IMR-90 (cell line): ENCODE measurements at places on chromosomes 5 and 9.

- no peak for DNase-seq
Observed at GRCh38 chr5:147863454-147864158, 14.9 kb upstream of the SCGB3A2 start.

DNA sequence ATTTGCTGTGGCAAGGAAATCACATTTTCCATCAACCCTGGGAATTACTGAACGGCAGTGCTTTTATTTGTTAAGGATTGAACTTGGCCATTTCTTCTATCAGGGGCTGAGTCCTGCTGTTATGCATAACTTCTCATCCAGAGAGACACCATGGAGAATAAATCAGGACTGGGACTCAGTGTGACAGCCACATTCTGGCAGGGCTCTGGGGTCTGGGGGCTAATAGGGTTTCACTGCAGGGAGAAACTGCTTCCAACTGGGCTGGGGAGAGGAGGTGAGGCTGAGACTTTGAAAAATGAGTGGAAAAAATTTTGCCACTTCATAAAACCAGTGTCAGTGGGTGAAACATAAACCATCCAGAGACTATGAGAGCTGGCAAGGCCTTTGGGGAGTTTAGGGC lies 95.7 kb upstream of the ALDH1B1 start:
- DNase-seq = no peak

GRCh38 chr5:60332244-60333004 lies 367.5 kb downstream of the DEPDC1B start:
- DNase-seq = peak; percentile 37

- no peak for DNase-seq
Observed at GRCh38 chr5:88888848-88889188, 5.8 kb upstream of the MEF2C start.

GRCh38 chr9:16417161-16417560 lies 453.3 kb downstream of the BNC2 start:
- peak; percentile 96 for DNase-seq

- DNase-seq = no peak
Observed at GRCh38 chr5:96338091-96338490, 95.0 kb downstream of the PCSK1 start.

DNA sequence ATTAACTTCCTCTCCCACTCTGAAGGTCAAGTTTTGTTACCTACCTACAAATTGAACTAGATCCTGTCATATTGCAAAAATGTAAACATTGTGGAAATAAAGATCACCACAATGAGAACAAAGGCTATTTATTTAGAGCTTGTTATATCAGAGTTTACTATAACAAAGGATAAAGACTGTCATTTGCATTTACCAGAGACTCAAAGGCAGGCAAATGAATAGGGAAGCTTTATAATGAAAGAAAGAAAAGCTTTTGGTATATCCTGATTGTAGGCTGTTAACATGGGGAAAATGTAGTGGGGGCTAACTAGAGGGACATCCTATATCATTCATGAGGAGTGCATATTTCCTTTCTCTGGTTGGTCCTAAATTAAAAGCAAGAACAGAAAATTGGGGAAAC lies 403.5 kb upstream of the TYRP1 start:
- DNase-seq = no peak

DNA sequence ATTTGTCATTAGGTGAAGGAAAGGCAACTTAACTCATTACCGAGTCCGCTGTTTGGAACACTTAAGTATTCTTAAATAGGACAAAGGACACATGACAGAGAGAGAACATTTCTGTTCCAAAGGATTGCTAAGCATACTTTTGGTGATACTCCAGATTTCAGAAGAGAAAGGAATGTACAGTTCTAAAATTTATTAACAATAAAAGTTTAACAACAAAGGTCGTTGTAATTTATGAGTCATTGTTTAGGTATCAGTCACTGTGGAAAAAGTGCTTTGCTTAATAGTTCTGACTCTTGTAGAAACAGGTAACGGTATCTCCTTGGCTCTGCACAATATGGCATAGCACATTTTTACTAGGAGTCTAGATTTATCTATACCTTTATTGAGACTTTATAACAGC lies 36.3 kb upstream of the PAM start:
- no peak for DNase-seq

DNA sequence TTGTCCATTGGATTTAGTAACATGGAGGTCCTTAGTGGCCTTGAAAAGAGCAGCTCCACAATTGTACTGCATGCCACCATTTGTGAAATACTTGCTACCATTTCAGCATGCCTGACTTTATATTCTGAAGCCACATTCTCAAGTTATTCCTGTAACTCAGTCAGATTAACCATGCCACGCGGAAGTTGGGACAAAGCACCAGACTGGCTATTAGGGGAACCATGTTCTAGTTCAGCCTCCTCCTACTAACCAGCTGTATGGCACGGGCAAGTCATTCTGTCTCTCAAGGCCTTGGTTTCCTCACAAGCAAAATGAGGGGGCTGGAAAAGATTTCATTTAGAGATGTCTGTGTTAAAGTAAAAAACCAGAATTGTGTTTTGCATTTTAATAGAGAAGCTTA lies 418.0 kb downstream of the PLK2 start:
- no peak for DNase-seq

GRCh38 chr5:168916852-168917251 lies 337.7 kb upstream of the PANK3 start:
- DNase-seq = no peak

- DNase-seq = peak; percentile 98
Observed at GRCh38 chr5:140322751-140323731, 20.1 kb upstream of the PFDN1 start.

GRCh38 chr5:56814361-56814962 lies 887 bp upstream of the MAP3K1 start:
- no peak for DNase-seq

DNA sequence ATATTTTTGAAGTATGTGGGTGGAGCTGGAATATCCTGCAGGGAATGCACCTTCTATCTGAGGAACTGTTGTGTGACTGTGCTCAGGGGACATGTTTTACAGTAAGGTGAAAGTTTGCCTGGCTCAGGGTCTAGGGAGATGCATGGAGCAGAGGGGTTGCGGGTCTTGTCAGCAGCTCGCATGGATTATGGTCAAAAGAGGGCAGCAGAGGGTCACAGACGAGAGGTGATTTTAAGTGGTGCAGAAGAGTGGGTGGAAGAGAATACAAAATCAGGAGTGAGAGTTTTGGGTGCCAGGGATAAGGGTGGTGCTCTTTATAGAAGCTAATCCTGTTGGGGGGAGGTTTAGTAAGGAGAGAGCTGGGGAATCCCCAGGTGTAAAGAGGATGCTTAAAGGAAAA lies 53.5 kb upstream of the GRIN3A start:
- no peak for DNase-seq

DNA sequence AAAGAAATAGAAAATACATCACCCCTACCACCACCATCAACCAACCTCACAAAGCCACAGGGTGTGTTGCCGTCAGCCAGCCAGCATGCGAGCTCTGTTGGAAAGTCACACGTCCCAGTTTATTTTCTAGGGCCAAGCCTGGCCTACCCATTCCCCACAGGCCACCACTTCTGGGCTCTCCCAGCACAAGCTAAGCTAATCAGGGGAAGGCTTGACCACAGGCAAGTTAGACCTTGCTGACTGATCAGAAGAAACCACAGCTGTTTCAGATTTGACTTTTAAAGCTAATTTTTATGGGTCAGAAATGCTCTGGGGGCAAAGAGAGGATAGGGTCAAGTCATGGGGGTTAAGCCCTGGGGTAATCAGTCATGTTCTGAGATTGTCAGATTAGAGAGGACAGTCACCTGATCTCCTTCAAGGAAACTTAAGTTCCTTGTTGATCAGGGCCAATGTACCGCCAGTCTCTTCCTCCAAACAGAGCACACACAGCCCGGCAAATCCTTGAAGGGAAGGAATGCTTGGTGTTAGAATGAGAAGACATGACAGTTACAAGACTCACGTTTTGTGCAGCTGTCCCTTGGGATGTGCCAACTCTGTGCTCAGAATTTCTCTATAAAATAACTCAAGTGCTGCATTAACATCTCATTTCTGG lies 7.6 kb downstream of the SHB start:
- DNase-seq = no peak

- no peak for DNase-seq
Observed at GRCh38 chr5:96065685-96066385, 104.2 kb upstream of the ELL2 start.
